Activated CD4-positive, alpha-beta memory T cell treated with anti-CD3 and anti-CD28 coated beads, Interleukin-2, amount 10 ng/mL, durations not matched to agents 7 days and 5 days (primary cell): ENCODE measurements at places on chromosomes 5 and 9. TPM values are rescaled to one million over a fixed set of nuclear protein-coding genes. Genes with fewer than 3 reads are reported as not detected.
A peak's percentile ranks its signal among the peaks of the same experiment; 100 is the strongest.

Gene DMRT3
- total RNA-seq: not detected

Gene PPP1R26
- 4.7 TPM for total RNA-seq

Gene CFAP90
- total RNA-seq: not detected

Gene MOB3B
- 0.13 TPM for total RNA-seq

GRCh38 chr9:93198838-93199625, 15.1 kb downstream of the WNK2 start:
- no peaks in the 10 kb centered on the region for H3K4me1 ChIP-seq
- no peaks in the 10 kb centered on the region for H3K36me3 ChIP-seq

DNA sequence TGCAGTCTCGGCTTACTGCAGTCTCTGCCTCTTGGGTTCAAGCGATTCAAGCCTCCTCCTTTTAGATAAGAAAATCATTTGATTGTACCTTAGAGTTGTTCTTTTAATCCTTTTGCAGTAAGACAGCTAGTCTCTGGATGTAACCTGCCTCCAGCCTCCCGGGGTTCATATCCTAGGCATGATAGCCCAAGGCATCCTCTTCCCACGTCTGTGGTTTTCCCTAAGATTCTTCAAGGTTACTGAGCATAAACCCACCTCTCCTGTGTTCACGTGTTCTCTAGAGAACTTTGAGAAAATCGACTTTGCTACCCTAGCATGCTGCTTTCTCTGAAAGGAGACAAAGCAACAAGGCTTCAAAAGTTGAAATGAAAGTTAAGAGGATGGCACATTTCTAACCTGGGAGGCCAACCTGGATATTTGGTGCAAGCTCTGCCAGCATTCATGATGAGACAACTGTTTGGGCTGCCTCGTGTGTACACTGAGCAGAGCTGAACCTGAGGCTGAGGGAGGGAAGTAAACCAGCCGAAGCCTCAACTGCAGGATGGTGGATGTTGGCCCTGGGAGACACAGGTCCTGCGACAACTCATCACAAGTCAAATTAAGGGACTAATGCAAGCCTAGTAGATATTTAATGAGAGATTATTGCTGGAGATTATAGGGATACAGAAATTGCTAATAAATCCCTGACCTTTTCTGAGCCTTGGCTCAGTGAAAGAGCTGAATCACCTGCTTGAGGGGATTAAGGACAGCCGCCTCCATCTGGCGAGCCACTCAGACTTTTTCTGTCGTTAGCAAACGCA, 261.8 kb downstream of the ARHGAP26 start:
- peaks cover 8% of the 10 kb centered on the region for H3K27me3 ChIP-seq
- peaks cover 25% of the 10 kb centered on the region for H3K4me1 ChIP-seq
- DNase-seq: no peak
- no peak overlapping the region for H3K4me3 ChIP-seq

GRCh38 chr5:91850031-91850430, 466.9 kb upstream of the ARRDC3 start:
- H3K27ac ChIP-seq: no peak overlapping the region
- no peak for DNase-seq
- no peak overlapping the region for H3K4me3 ChIP-seq

DNA sequence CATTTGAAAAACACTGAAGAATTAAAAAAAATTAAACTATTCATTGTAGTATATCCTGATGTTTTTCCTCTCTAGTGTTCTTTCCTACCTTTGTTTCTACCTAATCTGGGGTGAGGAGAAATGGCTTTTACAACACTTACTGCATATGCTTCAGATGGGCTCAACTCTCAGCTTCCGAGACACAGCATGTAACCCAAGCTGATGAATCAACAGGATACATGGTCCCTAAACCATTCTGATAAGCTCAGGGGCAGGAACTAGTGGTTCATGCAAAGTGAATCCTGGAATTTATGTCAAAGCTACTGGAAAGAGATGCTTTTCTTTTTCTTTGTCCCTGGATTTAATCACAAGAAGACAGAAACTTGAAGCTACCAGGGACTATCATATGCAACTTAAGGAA, 672.5 kb upstream of the RORB start:
- H3K27me3 ChIP-seq: no peaks in the 10 kb centered on the region
- H3K27ac ChIP-seq: no peak overlapping the region
- H3K4me1 ChIP-seq: no peaks in the 10 kb centered on the region
- H3K36me3 ChIP-seq: no peaks in the 10 kb centered on the region
- H3K4me3 ChIP-seq: no peak overlapping the region
- DNase-seq: no peak

GRCh38 chr5:103436656-103437055, 125.9 kb downstream of the NUDT12 start:
- H3K4me3 ChIP-seq: no peak overlapping the region
- DNase-seq: no peak
- H3K4me1 ChIP-seq: no peaks in the 10 kb centered on the region
- H3K36me3 ChIP-seq: no peaks in the 10 kb centered on the region
- H3K27ac ChIP-seq: no peak overlapping the region

DNA sequence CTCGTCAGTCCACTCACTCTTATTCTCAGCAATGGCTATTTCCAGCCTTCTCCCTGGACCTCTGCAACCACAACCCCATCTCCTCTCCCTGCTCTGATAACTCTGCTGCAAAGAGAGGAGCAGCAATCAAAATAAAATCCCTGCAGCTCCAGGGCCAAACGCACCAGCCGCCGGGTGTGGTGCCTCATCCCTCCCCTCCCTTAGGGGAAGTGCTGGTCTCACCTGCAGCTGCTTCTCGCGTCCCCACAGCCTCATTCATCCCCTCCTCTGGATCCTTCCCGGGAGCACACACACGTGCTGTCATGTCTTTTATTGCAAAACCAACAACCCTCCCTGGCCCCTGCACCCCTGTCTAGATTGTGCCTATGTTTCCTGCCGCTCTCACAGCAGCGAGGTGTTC, 77.8 kb downstream of the TENT4A start:
- H3K4me3 ChIP-seq: no peak overlapping the region
- no peak overlapping the region for H3K27ac ChIP-seq
- no peak for DNase-seq
- peaks cover 3% of the 10 kb centered on the region for H3K4me1 ChIP-seq
- no peaks in the 10 kb centered on the region for H3K36me3 ChIP-seq
- peaks cover 35% of the 10 kb centered on the region for H3K27me3 ChIP-seq

GRCh38 chr5:83563631-83564030, 92.1 kb downstream of the VCAN start:
- H3K27ac ChIP-seq: no peak overlapping the region
- H3K4me3 ChIP-seq: no peak overlapping the region
- H3K36me3 ChIP-seq: no peaks in the 10 kb centered on the region
- DNase-seq: no peak

DNA sequence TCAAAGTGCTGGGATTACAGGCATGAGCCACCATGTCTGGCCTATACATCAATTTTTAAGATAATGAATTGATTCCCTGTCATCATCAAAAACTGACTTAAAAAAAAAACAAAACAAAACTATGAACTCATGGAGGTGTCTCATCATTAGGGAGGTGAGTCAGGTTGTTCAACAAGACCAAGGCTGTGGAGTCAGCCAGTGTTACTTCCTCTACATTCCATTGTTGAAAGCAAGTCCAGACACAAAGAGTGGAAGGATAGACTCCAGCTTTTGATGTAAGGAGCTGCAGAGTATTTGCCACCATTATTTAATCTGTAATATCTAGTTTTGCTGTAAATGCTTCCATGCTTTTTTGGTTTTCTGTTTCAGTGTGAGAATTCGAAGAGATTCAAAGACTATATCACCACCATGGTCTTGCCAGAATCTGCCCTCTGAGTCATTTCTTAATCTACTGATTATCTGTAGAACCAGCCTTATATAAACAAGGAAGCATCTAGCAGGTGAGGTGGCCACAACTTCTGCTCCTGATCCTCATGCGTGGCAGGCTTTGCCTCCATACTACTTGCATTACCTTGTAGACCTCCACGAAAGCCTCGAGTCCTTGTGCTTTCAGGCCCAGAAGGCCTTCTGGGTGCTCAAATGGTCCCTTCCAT, 156.1 kb downstream of the FGF1 start:
- no peaks in the 10 kb centered on the region for H3K36me3 ChIP-seq
- H3K27me3 ChIP-seq: no peaks in the 10 kb centered on the region
- no peak overlapping the region for H3K27ac ChIP-seq
- H3K4me1 ChIP-seq: no peaks in the 10 kb centered on the region
- DNase-seq: no peak

- H3K4me3 ChIP-seq: no peak overlapping the region
- no peak overlapping the region for H3K27ac ChIP-seq
- DNase-seq: no peak
- no peaks in the 10 kb centered on the region for H3K4me1 ChIP-seq
Observed at GRCh38 chr5:73357576-73357975, 91.0 kb downstream of the FOXD1 start.

DNA sequence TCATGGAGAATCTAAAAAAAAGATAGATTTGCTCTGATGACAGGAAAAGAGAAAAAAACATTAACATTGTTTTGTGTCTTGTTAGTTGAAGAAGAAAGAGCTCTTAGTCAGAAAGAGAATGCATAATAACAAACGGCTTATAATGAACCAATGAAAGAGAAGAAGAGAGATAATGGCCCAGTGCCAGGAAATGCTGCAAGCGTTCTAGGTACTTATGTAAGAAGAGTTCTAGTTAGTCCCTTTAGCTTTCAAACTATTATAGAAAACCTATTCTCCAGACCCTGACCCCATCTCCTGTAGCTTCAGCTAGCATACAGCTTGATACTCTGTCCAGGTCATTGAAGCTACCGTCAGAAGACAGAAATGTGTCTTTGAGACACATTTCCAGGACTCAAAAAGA, 70.2 kb downstream of the FBXL17 start:
- no peaks in the 10 kb centered on the region for H3K27me3 ChIP-seq
- H3K4me3 ChIP-seq: no peak overlapping the region
- H3K4me1 ChIP-seq: no peaks in the 10 kb centered on the region
- no peak overlapping the region for H3K27ac ChIP-seq
- no peak for DNase-seq
- H3K36me3 ChIP-seq: no peaks in the 10 kb centered on the region

DNA sequence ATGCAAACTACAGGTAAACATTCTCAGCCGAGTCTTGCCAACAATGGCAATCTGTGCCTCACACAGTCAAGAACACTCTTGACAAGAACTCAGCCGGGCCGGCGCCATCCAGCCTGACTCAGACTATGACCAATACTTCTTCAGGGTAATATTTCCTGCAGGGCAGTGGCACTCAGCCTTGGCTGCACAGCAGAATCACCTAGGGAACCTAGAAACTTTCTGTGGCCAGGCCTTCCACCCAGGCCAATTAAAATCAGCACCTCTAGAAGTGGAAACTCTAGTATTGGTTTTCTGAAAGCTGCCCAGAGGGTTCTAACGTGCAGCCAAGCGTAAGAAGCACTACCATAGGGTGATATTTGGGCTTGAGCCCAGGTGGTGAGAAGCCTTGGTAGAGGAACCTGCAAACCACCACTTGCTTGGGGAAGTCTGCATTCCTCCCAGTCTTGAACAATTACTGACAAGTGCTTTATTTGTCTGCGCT, 120.6 kb downstream of the TTLL11 start:
- H3K36me3 ChIP-seq: peaks cover 2% of the 10 kb centered on the region
- DNase-seq: no peak
- H3K27me3 ChIP-seq: no peaks in the 10 kb centered on the region
- no peak overlapping the region for H3K4me3 ChIP-seq
- no peak overlapping the region for H3K27ac ChIP-seq
- H3K4me1 ChIP-seq: no peaks in the 10 kb centered on the region

DNA sequence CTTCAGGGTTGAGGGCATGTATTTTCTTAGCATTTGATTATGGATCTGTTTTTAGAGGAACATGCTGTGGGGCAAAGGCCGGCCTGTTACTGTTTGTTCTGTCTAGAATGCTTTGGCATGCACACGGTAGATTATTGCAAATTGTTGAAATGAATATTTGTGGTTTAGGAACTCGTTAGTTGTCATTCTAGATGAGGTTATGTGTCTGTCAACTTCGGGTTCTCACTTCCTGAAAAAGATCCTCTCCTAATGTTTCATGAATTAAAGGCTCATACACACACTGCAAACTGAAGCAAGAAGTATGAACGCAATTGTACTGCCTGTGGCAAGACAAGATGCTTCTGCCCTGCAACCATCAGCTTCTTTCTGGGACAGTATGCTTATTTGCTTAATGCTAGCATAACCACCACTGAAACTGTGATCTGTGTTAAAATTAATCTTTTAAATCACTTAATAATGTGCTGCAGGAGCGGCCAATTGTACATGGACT, 99.6 kb downstream of the BASP1 start:
- no peaks in the 10 kb centered on the region for H3K27me3 ChIP-seq
- no peak for DNase-seq
- H3K27ac ChIP-seq: no peak overlapping the region
- H3K4me1 ChIP-seq: no peaks in the 10 kb centered on the region
- H3K36me3 ChIP-seq: no peaks in the 10 kb centered on the region
- no peak overlapping the region for H3K4me3 ChIP-seq

- no peak for DNase-seq
- H3K36me3 ChIP-seq: no peaks in the 10 kb centered on the region
- no peaks in the 10 kb centered on the region for H3K27me3 ChIP-seq
- H3K4me1 ChIP-seq: no peaks in the 10 kb centered on the region
- no peak overlapping the region for H3K27ac ChIP-seq
Observed at GRCh38 chr9:3689555-3689954, 163.8 kb upstream of the RFX3 start.

DNA sequence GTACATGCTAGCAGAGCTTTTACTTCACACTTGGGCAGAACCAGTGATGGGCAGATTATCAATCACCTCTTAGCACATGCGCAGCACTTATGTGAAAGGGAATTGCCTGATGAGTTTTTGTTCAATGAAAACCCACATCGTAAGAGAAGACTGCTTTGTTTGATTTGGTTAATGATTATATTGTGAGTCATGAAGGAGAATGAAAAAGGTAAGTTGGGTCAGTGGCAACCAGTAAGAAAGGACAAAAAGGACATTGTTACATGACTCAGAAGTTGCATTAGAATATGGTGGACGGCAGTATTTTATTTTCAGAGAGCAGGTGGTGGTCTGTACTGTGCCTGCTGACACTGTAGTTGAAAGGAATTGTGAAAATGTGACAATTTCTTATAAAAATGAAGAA, 127.4 kb downstream of the AOPEP start:
- H3K27ac ChIP-seq: no peak overlapping the region
- peaks cover 4% of the 10 kb centered on the region for H3K36me3 ChIP-seq
- H3K27me3 ChIP-seq: no peaks in the 10 kb centered on the region
- no peak overlapping the region for H3K4me3 ChIP-seq
- no peaks in the 10 kb centered on the region for H3K4me1 ChIP-seq

GRCh38 chr5:168575391-168576372, 3.5 kb downstream of the PANK3 start:
- DNase-seq: no peak
- no peaks in the 10 kb centered on the region for H3K27me3 ChIP-seq
- peaks cover 34% of the 10 kb centered on the region for H3K36me3 ChIP-seq
- H3K4me1 ChIP-seq: peaks cover 35% of the 10 kb centered on the region
- H3K4me3 ChIP-seq: no peak overlapping the region
- H3K27ac ChIP-seq: no peak overlapping the region

- H3K4me3 ChIP-seq: no peak overlapping the region
- H3K36me3 ChIP-seq: no peaks in the 10 kb centered on the region
- no peaks in the 10 kb centered on the region for H3K4me1 ChIP-seq
- no peaks in the 10 kb centered on the region for H3K27me3 ChIP-seq
- no peak for DNase-seq
- H3K27ac ChIP-seq: no peak overlapping the region
Observed at GRCh38 chr5:162334944-162335343, 267.4 kb downstream of the GABRG2 start.

- H3K27me3 ChIP-seq: peaks cover 10% of the 10 kb centered on the region
- H3K36me3 ChIP-seq: no peaks in the 10 kb centered on the region
- H3K27ac ChIP-seq: no peak overlapping the region
- H3K4me3 ChIP-seq: no peak overlapping the region
- H3K4me1 ChIP-seq: peaks cover 6% of the 10 kb centered on the region
- DNase-seq: peak; percentile 69
Observed at GRCh38 chr5:172713113-172713808, 57.7 kb downstream of the DUSP1 start.
